ENCODE measurements at places on chromosomes 7 and 10.

DNA sequence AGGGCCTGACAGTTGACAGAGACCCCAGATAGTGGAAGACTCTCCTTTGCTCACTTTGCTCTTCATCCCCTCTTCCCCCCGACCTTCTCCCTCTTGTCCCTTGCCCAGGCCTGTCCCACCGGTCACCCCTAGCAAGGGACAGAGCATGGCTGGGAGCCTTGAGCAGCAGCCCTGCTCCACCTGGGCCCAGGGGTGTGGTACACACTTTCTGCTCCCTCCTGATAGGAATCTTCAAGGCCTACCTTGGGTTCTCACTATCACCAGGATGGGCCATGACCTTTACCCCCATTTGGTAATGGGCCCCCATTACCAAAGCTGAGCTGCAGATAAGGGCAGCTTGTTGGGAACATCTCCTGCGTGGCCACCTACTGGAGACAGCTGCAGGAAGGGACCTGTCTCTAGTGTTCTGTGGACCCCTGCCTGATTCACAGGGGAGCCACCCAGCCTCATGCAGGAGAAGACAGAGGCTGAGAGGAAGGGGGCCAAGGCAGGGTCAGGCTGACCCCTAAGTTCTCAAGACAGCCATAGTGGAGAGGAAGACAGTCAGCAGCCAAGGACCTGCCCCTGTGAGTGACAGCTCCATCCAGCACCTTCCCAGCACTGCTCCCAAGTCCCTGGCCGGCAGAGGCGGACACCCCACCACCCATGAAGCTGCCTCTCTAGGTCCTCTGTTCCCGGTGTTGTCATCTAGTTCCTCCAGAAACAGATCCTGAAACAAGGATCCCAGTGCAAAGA lies 913 bp upstream of the NPC1L1 start:
- no peak for DNase-seq

GRCh38 chr10:9833942-9834341 lies 1183.7 kb upstream of the CELF2 start:
- DNase-seq: no peak

GRCh38 chr10:86968271-86968993 lies at the start of gene ADIRF:
Gene ADIRF (plus strand): TSS chr10:86968482. CDS start chr10:86968545, 63 bp downstream.
- no peak for DNase-seq

DNA sequence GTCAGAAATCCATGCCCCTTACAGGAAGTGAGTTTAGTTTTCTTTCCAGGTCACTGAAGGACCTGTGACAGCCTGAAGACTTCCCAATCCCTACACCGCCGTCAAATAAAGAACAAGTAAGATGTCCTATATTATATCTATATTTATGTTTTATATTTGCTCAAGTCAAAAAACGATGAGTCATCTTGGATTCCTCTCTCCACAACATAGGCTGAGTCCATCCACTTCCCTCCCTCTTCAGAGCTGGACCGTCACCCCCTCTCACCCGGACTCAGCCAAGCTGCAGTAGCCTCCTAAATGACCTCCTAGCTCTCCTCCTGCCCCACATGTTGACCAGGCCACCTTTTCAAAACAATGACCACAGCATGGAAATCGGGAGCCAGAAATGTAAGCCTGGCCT lies 53.5 kb downstream of the GLI3 start:
- DNase-seq: no peak

DNA sequence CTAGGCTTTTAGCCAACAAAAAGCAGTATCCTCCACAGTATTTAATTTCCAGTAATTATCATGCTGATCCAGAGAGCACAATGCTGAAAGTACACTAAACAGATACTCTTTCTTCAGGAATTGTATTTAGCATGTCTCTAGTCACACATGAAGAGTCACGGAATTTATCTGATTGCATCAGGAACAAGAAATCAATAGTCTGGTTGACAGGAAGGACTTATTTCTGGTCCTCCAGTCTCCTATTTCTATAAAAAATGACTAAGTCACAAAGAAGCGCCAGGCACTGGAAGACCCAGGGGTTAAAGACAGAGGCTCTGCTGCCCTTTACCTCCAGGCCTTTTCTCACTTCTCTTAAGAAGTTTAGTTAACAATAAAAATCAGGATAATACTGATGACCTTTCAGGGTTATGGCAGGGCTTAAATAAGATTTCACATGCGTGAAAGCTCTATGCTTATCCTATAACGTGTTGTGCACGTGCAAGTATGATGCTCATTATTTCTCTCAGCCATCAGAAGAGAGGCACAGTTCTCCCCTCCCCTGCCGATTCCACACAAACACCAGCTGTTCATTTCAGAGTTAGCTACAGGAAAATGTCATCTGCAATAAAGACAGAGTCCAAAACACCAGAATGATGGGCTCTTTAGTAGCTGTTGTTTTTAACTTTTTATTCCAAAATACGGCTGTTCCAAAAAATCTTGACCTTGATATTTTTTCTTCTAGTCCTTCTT lies 36.9 kb downstream of the SLC26A4 start:
- no peak for DNase-seq

DNA sequence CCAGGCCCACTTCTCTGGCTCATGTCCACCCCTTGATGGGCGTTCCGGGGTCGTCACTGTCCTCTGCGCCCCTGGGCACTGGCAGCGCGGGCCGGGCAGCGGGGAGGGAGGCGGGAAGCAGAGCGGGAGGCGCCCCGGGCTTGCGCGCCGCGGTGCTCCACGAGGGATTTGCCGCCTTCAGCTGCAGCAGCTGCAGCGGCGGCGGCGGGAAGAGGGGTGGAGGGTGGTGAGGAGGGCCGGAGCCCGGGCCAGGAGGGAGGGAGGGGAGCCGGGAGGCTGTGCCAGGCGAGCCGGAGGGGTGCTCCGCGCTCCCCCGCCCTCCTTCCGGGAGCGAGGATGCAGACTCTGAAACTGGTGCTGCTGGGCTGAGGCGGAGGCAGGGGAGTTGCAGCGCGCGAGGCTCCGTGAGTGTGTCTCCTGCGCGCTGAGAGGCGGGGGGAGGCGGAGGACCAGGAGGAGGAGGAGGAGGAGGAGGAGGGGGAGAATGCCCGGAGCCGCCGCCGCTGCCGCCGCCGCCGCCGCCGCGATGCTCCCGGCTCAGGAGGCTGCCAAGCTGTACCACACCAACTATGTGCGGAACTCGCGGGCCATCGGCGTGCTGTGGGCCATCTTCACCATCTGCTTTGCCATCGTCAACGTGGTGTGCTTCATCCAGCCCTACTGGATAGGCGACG lies at the start of gene LHFPL3:
LHFPL3 (plus strand) TSS at position 308 of the 674 bp plus-strand sequence.
- DNase-seq: no peak

GRCh38 chr7:131501422-131501821 lies 55.0 kb downstream of the PODXL start:
- DNase-seq: no peak

DNA sequence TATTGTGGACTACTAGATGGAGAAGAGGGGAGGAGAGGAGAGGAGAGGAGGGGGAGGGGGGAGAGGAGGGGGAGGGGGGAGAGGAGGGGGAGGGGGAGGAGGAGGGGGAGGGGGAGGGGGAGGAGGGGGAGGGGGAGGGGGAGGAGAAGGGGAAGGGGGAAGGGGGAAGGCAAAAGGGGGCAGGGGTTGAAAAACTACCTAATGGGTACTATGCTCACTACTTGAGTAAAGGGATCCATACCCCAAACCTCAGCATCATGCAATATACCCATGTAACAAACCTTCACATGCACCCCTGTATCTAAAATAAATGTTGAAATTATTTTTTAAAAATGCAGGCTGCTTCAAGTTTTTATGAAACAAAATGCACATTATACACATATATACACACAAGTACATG lies 15.1 kb upstream of the LMOD2 start:
- no peak for DNase-seq

DNA sequence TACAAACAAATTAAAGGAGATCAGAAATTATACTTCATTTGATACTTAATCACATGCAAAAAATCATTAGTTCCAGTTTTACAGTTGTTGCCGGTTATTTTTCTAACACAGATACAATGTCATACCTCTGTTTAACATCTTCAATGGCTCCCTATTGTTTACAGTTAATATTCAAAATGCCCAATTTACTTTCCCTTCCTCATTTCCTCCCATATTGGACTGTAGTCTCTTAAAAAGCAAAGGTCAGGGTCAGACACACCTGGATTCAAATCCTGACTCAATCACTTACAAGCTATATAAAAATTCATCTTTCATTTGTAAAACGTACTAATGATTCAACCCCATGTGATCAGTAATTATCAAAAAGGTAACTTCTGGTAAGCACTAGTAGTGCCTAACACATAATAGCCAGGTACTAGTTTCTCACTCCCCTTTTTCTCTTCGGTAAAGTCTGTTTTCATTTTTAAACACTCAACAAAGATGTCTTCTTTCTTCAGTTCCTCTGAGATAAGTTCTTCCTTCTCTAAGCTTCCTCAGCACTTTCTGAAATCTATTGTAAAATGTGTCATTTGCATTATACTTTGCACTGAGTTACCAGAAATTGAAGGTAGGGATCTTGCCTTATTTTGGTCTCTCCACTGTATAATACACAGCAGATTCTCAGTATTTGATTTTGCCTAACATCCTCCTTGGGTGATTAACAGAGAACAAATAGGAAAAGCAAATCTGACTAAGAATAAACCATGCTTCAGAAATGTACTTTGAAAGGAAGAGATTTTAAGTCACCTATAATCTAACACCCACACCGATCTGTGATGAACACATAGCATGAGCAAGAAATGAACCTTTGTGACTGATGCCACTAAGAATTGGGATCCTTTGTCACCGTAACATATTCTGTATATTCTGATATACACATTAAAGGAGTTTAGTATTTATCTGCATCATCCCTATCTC lies 16.1 kb downstream of the KMT2C start:
- DNase-seq: no peak

DNA sequence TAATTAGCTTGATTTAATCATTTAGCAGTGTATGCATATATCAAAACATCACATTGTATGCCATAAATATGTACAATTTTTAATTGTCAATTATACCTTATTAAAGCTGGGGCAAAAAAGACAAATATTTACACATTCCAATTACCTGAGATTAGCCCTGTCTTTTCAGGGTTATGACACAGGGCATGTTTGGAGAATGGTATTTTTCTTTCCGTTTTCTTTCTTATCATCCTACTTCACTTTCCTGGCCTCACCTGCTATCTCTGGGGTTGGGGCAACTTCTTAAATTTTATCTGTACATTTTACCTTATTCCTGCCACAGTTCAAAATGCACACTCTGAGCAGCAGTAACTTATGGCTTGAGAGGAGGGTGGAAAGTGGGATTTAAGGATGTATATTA lies 285.9 kb downstream of the DOCK4 start:
- no peak for DNase-seq

GRCh38 chr7:75732764-75733630 lies 5.7 kb downstream of the HIP1 start:
- peak; percentile 51 for DNase-seq

- no peak for DNase-seq
Observed at GRCh38 chr10:118052816-118053215, 6.1 kb upstream of the RAB11FIP2 start.

Data from fibroblast of the conjunctiva (primary cell).